T-helper 2 cell (primary cell): ENCODE measurements at places on chromosomes 5 and 9.

- DNase-seq: no peak
Measured at GRCh38 chr9:69443178-69443577, 118.2 kb downstream of the ENTREP1 start.

- no peak for DNase-seq
Measured at GRCh38 chr5:134018154-134018985, 13.6 kb upstream of the VDAC1 start.

GRCh38 chr9:115024925-115025535 lies 92.9 kb downstream of the TNC start:
- DNase-seq: no peak

DNA sequence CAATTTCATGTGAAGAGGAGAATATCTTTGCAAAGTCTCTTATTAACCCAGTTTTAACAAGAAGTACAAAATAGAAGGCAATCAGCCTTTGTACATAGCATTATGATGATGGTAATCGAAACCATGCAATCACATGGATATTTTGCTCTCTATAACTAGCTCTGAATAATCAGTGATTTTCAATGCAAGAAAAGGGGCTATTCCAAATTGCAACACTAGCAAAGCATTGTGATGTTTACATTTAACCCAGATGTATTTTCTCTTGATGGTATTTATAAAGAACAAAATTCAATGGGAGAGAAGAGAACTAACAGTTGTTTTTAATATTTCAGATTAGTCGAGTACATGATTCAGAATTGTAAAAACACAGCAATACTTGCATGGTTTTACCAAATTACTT lies 437.5 kb upstream of the DMAC1 start:
- no peak for DNase-seq

DNA sequence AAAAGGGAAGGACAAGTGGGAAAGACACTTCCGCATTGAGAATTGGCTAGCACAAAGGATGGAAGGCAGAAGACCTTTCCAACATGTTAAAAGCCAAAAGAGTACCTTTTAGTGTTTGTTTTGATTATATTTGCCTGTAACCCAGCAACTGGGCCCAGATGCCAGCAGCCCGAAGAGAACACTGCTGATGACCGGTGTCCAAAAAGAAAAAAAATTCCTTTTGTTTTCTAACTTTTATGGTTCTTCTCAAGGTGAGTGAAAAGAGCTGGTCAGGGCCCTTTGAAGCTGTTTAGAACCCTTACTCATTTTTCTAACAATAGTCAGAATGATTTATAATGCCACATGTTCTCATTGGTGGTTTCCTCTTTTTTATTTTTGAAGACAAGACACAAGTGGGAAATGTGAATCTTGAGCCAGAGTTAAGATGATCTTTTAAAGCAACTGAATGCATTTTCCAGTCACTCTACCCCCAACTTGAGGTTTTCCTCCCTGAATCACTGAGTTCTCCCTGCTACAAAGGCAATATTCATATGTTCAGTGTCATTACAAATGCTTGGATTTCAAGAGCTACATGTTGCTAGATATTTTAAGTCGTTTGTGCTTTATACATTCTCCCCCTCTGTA lies 32.3 kb upstream of the ZNF462 start:
- DNase-seq: no peak

- DNase-seq: no peak
Measured at GRCh38 chr9:87742813-87743428, 17.0 kb downstream of the CTSL start.

DNA sequence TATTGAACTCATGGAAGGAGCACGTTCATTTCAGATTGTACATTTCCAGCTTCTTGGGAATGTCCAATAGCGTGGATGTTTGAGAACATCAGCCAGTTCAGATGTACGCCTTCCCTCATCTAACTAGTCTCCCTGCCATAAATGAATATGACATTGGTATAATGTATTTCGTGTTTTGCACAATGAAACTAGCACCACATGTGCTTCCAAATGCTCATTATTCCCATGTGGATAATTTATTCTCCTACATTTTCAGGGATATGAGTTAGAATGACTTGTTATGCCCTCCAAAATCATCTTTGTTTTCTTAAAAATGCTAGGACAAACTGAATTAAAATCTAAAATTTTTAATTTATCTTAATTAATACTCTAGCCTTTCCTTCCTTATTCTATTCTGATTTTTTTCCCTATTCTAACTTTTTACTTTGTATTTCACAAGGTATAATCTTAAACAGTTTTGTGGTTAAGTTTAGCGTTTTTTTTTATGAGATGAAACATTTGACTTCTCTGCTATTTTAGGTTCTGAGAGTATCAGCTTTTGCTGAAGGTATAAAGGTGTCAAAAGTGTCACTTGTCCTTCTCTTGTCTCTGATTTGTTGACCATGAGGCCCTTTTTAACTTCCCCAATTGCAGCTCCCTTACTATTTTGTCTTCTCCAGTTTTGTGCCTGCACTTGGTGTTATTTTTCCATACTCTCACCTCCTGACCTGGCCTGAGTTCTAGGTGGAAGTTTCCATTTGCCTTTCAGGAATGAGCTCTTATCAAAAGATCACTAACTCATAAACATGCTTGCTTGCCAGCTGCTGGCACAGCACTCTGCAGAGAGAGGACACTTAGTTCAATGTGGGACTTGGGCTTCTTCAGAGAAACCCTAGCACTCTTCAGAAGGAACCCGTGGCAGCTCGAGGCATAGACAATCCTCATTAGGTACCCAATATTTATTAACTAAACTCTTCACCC lies 106.8 kb downstream of the FRMD3 start:
- no peak for DNase-seq

GRCh38 chr9:92725766-92726165 lies 38.9 kb downstream of the BICD2 start:
- DNase-seq: no peak

- DNase-seq: no peak
Measured at GRCh38 chr9:128143525-128144238, 5.6 kb upstream of the LCN2 start.

GRCh38 chr9:131661568-131662288 lies 78.1 kb downstream of the RAPGEF1 start:
- DNase-seq: peak; percentile 55

DNA sequence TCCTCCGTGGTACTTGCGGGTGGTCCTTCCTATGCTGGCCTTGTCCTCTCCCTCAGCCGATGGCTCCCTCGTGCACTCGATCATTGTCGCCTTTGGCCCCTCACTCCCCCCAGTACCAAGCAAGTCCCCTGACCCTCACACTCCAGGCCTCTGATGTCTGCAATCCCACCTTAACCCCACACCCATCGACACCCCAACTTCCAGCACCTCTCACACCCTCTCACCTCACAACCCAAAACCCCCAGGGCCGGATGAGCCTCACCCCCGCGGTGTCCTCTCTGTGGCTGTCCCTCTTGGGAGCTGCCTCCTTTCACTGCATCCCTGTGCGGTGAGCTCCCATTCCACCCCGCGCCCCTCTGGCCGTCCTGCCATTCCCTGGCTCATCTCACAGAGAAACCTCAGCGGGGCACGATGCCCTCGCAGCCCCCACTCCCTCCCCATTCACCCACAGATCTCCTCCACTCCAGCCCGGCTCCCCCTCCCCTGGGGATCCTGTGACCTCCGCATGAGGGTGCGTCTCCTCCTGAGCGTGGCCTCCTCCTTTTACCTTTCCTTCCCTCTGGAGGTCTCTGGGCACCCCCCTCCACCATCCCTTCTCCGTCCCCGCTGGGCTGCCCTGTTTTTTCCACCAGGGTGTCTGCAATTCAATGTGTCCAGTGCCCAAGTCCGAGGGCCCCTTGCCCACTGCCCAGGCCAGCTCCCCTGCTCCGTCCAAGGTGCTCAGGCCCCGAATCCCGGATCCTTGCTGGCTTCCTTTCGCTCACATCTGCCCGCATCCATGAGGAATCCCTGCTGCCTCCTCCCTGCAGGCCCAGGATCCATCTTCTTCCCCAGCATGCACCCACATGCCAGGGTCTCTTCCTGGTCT lies 15.8 kb upstream of the RNU6ATAC start:
- no peak for DNase-seq

GRCh38 chr5:135894276-135894675 lies 1.4 kb downstream of the IL9 start:
- no peak for DNase-seq

DNA sequence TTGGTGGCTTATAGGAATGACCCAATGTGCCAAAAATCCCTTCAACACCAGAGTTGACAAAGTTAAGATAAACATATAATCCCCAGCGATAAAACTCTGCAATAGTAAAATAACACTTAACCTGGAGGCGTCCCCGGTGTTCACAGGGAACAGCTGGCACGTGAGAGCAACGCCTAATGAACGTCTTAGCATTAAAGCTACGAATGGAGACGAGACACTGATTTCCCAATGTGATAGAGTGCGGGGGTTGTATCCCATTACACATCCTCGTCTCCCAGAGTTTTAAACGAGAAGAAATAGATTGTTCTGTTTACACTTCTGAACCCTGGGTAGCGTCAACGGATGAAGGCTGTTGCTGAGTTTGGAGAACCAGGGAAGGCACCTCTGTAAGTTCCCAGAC lies 57.6 kb downstream of the PTCH1 start:
- no peak for DNase-seq

DNA sequence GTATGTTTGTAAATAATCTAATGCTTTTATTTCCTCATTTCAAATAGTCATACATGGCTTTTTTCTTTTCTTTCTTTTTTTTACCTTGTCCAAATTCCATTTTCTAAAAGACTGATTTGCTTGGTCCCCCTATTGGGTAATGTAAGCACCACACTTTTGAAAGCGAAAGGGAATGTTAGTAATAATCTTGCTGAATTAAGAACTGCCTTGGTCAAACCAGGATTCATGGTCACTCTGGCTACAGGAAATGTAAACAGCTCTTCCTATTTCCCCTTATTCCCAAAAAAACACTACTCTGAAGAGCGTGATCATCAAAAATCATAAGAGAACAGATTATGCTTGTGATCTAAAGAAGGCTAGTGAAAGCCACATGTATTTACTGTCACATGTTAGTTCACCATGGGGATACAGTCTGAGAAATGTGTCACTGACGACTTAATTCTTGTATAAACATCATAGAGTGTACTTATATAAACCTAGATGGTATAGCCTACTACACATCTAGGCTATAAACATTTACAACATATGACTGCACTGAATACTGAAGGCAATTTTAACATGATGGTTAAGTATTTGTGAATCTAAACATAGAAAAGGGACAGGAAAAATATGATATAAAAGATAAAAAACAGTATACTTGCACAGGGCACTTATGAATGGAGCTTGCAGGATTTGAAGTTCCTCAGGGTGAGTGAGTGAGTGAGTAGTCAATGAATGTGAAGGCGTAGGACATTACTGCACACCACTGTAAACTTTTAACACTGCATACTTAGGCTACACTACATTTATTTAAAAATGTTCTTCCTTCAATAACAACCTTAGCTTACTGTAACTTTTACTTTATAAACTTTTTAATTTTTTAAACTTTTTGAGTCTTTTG lies 75.3 kb downstream of the HMGCR start:
- no peak for DNase-seq

DNA sequence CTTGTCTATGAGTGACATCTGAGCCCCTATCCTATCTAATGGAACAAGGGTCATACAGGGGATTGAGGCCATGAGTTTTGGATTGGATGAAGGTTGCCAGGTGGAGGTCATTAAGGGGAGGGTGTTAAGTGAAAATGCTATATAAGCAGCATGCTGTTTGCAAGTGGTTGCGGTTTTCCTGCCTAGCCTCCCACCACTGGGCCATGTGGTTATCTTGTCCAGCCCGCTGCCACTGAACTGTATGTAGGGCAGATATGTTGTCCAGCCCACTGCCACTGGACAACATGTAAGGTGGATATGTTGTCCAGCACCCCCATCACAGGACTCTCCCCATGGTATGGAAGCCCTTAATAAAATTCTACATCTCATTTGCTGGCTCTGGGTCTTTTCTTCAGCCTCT lies 200.0 kb downstream of the FGF10 start:
- no peak for DNase-seq

- no peak for DNase-seq
Measured at GRCh38 chr5:75072061-75072460, 19.7 kb upstream of the GCNT4 start.

- DNase-seq: no peak
Measured at GRCh38 chr5:79487251-79487650, 26.7 kb downstream of the HOMER1 start.

- DNase-seq: no peak
Measured at GRCh38 chr9:121781145-121781548, 129.7 kb downstream of the DAB2IP start.

DNA sequence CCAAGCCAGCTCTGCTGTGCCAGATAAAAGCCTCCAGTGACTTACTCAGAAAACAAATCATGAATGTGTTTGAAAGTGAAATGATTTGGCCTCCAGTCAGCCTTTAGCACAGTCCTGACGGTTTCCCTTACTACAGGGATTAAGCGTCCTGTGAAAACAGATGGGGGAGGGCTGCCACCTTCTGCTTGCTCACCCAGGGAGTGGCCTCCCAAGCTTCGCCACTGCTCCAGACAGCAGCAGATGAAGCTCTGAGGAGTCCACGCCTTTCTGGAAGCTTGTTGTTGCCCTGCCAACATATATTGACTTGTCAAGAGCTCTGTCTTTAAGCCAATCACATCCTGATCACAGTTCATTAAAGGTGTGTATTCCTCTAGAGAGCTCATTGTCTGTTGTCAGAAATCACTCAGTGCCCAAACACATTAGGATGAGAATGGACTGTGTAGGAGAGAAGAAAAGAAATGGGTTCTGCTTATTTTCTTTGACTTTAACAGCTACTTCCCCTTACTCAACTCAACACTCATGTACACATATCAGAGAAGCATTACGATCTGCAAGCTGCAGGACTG lies 4.9 kb upstream of the FYB1 start:
- no peak for DNase-seq

DNA sequence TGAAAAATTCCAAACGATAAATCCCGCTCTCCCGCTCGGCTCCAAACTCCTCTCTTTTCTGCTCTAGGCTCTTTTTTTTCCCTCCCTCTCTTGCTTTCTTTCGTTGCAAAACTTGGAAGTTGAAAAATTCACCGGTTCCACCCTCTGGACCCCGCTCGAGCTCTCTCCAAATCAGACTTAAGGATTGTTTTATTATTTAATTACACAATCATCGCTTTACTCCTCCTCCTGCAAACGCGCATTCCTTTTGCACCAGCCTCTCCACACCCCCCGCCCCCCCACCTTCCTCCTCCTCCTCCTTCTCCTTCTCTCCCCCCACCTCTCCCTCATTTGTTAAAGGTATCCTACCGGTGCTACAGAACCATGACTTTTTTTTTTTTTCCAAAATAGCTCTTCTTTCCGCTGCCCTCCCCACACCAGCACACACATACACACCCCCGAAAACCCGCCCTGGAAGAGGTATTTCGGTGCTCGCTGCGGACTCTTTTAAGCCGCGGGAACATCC lies 535 bp upstream of the NFIB start:
- no peak for DNase-seq

- DNase-seq: no peak
Measured at GRCh38 chr9:136551401-136552116, 5.7 kb upstream of the NOTCH1 start.
